ENCODE measurements at places on chromosomes 12 and 14.

GRCh38 chr12:19646599-19646998 lies 207.3 kb downstream of the AEBP2 start:
- DNase-seq, result no peak

DNA sequence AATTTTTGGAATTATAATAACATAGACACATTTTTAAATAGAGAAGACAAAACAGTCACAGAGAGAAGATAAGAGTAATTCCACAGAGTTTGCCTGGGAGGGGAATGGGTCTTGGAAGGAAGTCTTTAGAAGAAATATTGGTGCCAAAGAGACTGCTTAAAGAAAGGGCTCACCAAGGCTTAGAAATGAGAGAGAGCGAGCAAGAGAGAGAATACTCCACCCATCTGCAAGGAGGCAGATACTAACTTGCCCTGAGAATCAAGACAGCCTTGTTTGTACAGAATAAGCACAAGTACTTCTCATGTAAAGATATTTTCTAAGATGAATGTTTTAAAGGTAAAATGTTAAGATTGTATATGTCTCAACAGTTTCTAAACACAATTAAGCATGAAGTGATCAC lies 165.5 kb downstream of the SLC38A4 start:
- no peak for DNase-seq

DNA sequence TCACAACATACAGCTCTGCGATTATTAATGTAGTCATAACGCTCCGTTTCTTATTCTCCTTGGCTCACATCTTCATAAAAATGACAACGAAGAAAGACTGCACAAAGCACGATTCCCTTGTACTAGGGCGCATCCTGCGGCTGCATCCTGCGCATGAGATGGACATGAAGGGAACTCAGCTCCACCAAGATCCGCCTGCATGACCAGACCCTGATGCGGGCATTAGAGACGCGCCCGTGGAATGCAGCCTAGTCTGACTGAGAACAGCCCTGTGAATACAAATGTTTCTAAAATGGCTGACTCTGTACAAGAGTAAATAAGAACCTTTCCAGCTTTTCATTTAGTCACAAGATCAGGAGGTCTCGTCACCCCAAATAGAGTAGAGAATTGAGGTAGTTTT lies 422.2 kb downstream of the NOVA1 start:
- DNase-seq, result no peak

DNA sequence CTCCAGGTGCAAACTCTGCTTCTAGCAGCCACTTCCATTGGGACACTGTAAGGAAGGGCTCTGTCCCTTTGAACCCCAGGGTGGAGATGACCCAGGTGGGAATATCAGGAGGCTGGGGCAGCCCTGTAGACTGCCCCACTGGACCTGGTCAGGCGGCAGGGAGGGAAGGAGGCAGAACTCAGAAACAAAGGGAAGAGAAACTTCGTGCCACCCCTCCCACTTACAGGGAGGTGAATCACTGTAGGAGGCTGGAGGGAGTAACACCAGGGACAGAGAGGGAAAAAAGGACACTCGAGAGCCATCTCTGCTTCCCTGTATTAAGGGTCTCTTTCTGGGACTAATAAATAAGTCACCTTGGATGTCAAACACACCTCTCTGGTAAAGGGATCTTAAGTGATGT lies 37.4 kb downstream of the ISCA2 start:
- DNase-seq, result no peak

GRCh38 chr12:3042394-3042793 lies 34.8 kb upstream of the TSPAN9 start:
- DNase-seq, result no peak

- peak; percentile 74 for DNase-seq
Observed at GRCh38 chr14:35287431-35288013, 4.7 kb upstream of the PSMA6 start.

GRCh38 chr12:56007564-56008559 lies 10.8 kb downstream of the SUOX start:
- peak; percentile 64 for DNase-seq

- no peak for DNase-seq
Observed at GRCh38 chr12:51855586-51856428, 7.3 kb upstream of the FIGNL2 start.

- peak; percentile 48 for DNase-seq
Observed at GRCh38 chr12:14995583-14996425, 23.0 kb downstream of the PDE6H start.

- no peak for DNase-seq
Observed at GRCh38 chr14:62854951-62855350, 190.3 kb downstream of the KCNH5 start.

DNA sequence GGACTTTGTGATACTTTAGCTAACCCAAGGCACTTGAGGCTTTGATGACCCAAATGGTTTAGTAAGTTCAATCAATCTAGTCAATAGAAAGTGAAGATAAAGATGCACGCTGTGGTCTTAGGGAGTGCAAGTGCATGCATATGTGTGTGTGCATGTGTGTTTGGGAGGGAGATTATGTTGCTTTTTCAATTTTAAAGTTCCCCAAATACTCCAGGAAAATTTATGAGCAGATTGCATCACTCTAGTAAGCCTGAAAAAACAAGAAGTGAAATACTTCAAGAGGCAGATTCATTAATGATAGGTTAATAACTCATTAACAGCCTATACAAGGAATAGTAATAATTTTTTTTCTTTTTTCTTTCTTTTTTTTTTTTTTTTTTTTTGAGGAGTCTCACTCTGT lies 12.4 kb upstream of the SIX1 start:
- DNase-seq, result no peak

GRCh38 chr12:67067453-67068203 lies 201.5 kb upstream of the CAND1 start:
- DNase-seq, result no peak

DNA sequence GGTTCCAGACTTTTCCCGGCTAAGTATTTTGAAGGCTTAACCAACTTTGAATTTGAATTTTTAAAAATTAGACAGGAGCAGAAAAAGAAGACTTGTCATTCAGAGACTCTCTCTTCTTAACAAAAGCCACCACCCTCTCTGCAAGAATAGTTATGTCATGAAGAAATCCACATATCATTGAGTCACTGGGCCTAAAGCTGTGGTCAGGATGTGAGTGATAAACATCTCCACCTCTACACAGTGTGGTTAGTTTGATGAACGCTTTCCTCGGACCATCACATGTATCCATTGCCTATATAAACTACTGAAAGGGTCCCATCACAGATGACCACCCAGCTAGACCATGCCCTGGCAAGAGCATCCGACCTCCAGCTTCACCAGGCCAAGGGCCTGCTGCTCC lies 226.1 kb downstream of the KSR2 start:
- DNase-seq, result no peak

DNA sequence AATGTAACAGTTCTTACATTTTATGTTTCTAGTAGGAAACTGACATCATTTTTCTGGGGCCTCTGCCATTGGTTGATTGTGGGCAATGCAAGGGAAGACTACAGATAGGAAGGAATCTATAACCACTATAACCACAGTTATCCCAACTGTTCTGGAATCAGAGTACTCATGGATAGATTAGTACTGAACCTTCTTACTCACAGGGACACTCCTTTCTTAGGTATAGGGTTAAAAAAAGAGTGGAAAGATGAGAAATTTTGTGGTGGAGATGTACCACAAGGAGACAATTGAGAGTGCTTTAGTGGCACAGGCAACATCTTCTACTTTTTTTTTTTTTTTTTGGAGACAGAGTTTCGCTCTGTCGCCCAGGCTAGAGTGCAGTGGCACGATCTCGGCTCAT lies 21.0 kb downstream of the TMEM116 start:
- peak; percentile 20 for DNase-seq

DNA sequence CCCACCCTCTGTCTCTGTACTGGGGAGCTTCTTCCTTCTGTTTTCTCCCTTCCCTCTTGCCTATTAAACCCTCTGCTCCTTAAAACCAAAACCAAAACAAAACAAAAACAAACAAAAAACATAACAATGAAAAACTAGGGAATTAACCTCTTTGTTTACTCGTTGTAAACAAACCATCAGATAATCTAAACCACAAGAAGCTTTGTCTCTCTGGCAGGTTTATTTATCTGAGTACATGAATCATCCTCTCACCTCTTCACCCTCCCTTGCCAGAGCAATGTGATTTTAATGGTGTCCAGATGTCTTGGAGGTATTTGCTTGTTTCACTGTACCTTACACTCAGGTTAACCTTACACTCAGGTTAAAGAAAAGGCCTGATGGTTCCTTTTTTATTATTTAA lies 66.1 kb downstream of the DYRK2 start:
- DNase-seq, result no peak

DNA sequence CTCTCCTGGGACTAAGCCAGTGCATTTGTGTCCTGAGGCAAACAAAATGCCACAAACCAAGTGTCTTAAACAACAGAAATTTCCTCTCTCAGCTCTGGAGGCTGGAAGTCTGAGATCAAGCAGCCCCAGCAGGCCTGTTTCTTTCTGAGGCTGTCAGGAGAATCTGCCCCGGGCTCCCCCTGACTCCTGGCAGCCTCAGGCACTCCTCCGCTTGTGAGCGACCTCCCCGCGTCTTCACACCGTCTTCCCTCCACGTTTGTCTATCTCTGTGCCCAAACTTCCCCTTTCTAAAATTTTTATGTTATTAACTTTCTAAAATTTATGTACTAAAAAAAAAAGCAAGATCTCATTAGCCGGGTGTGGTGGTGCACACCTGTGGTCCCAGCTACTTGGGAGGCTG lies 59.7 kb downstream of the RIMBP2 start:
- no peak for DNase-seq

DNA sequence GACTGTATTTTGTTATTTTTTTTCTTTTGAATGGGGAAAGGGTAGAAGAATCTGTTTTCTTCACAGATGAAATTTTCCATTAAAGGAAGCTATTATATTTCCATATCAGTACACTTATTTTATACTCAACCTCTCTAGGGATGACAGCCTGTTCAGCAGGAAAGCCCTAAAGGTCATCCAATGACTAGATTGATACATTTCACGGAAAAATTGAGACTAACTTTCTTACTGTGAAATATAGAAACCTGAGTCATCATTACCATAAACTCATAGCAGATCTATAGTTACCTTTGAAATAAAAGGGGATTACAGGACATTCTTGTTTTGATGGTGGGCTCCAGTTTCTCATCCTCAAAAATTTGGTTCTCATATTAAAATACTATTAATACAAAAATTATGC lies 36.1 kb upstream of the PTCSC3 start:
- DNase-seq, result peak; percentile 1

GRCh38 chr14:50091240-50091913 lies 25.0 kb downstream of the VCPKMT start:
- DNase-seq, result no peak

- DNase-seq, result no peak
Observed at GRCh38 chr12:124622764-124623163, 55.4 kb upstream of the NCOR2 start.

DNA sequence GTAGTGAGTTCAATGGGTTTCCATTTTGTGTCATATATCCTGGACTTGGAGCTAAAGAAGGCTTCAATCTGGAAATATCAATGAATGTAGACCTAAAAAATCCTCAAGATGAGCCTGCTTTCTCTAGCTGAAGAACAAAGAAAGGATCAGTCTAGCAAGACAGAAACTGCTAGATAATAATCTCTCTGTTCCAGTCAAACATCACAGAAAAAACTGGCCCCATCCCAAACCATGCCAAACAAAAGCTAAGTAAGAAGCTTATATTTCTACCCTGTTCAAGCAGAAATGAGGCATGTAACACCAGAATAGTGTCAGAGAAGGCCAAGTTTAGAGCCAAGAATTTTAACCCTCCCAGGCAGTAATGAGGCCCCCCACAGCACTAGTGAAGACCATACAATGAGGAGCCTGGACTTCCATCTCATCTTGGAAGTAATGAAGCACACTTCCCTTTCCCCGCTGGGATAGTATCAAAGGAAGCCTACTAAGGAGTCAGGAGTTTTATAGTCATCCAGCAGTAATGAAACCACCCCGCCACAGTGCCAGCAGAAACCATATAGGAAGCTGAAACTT lies 95.8 kb downstream of the NELL2 start:
- no peak for DNase-seq

DNA sequence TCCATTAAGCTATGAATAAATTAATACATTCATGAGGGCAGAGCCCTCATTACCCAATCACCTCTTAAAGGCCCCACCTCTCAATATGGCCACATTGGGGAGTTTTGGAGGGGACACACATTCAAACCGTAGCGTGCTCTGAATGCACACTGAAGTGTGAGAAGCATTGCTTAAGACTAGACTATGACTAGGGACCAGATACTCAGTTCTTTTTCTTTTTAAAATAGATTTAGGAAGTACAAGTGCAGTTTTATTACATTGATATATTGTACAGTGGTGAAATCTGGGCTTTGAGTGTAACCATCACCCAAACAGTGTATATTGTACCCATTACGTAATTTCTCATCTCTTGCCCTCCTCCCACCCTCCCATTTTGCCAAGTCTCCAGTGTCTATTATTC lies 21.0 kb upstream of the JDP2 start:
- no peak for DNase-seq

DNA sequence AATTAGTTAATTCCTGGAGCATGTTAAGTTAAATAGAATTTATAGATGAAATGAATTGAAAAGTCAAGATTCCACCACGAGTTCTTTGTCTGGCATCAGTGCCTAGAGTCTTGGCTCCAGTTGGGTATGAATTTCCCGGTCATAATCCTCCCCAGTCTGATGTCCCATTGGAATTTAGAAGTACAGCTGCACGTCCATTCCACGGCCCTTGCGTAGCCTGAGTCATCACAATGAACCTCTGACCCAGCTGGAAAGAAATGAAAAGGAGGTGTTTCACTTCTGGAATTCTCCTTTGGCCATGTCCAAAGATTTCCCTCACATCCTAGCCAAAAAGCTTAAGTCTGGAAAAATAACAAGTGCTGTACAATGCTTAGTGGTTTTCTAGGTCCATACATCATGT lies 122.7 kb downstream of the KICS2 start:
- no peak for DNase-seq

GRCh38 chr14:67477926-67478799 lies 10.4 kb downstream of the TMEM229B start:
- DNase-seq, result no peak

GRCh38 chr12:27534060-27534764 lies 10.2 kb downstream of the PPFIBP1 start:
- DNase-seq, result peak; percentile 64

GRCh38 chr12:76706761-76707160 lies 57.2 kb upstream of the ZDHHC17 start:
- DNase-seq, result no peak

- DNase-seq, result no peak
Observed at GRCh38 chr12:131131808-131132117, 178.1 kb downstream of the ADGRD1 start.

- no peak for DNase-seq
Observed at GRCh38 chr12:127507341-127507740, 759.6 kb upstream of the TMEM132C start.

DNA sequence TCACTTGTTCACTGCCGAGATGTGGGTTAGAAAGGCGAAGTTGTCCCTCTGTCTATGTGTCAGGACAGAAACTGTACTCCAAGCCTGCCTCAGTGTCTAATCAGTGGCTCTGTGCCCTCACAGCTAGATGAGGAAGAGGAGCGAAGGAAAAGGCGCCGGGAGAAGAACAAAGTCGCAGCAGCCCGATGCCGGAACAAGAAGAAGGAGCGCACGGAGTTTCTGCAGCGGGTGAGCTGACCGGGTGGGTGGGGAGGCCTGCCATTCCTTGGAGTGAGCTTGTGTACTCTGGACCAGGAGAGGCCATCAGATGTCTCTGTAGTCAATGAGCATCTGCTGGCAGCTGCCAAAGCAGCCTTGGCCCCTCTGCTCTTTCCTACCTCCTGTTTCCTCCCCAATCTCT lies 33.5 kb downstream of the JDP2 start:
- DNase-seq, result no peak

All from activated CD4-positive, alpha-beta T cell treated with anti-CD3 and anti-CD28 coated beads, Interleukin-10, Interleukin-2, amounts not matched to agents 100 ng/mL and 50 ng/mL, durations not matched to agents 16 hours and 8 hours (primary cell).